Right hindlimb (tissue), 1 donor: ENCODE measurements at places on chromosomes 12 and 14.
A peak's percentile ranks its signal among the peaks of the same experiment; 100 is the strongest.

GRCh38 chr12:26971963-26972362 is 33.7 kb downstream of the FGFR1OP2 start:
- DNase-seq: no peak

DNA sequence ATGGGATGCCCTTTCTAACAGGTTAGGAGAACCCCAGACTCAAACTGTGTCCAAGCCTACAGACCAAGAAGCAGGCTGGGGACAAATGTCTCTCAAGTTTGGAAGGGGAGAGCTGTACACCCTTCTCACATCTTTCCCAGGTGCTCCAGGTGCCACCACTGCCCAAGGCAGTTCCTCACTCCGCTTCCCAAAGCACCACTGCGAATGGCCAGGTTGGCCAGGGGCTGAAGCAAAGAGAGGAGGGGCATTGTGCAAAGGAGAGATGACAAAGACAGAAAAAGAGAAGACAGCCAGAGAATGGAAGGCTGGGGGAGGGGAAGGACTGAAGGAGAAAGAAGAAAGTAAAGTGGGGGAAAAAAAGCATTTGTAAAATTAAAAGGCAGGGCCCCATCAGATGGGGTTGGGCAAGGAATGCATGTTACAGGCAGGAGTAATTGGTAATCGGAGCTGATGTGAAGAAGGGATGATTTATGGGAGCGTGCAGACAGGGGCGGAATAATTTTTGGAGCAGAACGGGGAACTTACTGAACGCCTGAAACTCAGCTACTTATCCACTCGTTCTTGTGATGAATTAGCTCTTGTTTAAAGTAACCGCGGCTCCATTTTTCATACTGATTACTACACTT is 165.8 kb downstream of the ESRRB start:
- peak; percentile 31 for DNase-seq

- DNase-seq: no peak
These were observed 411.6 kb downstream of the CCER1 start for GRCh38 chr12:90543374-90543773.

GRCh38 chr12:52670961-52671360 is 9.2 kb downstream of the KRT1 start:
- no peak for DNase-seq

- DNase-seq: no peak
These were observed 26.1 kb upstream of the SERPINA6 start for GRCh38 chr14:94349276-94349675.

GRCh38 chr12:22683131-22683530 is 58.2 kb downstream of the ETNK1 start:
- DNase-seq: no peak

DNA sequence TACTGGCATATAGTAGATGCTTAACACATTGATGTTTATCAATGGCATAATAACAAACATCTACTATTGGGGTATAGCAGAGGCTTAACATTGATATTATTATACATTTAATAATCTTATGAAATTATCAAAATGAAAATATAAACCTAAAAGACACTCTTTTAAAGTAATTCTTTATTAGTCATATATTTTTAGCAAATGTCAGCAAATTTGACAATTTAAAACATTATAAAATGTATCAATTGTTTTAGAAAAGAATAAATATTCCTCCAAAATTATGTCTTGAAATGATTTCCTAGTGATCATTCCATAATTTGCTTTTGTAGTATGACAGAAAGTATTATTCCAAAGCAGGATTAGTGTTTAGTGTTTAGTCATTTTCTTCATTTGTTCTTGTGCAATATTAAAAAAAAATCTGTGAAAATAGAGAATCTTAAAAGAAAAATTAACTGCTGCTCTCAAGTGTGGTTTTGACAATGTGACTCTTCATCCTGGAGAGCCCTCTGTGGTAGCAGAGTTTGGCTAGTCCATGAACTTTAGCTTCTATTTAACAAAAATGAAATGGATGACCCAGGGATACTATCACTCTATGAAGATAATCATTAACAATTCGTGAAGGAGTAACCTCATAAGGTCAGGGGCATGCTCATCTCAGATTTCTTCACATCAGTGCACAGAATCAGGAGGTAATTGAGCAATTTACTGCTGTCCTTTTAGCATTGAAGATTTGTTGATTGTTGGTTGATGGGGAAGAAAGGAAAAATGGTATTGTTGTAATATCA is 1018.5 kb downstream of the LRFN5 start:
- DNase-seq: no peak

GRCh38 chr14:97780804-97781203 is 983.6 kb downstream of the VRK1 start:
- no peak for DNase-seq

- no peak for DNase-seq
These were observed 23.7 kb downstream of the NINJ2 start for GRCh38 chr12:639566-639965.

DNA sequence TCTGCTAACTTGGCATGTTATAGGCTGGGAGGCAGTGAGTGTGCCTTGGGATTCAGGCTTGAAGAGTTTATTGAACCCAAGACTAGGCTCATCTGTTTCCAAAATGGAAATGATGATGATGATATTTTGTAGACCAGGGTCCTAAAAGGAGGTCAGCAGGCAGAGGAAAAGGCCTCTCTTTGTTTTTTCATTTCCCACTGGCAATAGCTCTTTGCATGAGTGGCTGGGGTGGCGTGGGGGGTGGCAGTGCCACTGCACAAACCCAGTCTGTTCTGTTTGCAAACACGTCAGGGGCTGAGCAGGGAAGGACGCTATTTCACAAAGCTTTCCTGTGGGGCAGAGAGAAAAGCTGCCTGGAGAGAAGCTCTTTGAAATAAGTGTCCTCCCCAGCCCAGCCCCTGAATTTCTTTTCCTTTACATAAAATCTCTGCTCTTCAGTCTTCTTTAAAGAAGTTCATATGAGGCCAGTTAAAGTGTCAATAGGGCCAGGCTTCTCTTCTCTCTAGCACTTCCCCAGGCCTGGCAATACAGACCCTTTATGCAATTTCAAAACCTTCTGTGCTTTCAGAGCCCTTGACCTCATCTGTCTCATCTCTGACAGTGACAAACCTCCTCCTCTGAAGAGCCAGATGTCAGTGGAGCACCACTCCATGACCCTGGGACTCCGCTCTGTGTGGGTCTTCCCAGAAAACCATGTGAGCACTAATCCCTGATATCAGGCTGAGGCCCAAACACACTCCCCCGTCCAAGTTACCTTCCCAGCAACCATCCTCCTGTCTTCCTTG is 72.8 kb downstream of the ZNF664 start:
- DNase-seq: no peak

GRCh38 chr12:44026046-44026445 is 190.2 kb downstream of the TMEM117 start:
- DNase-seq: no peak

DNA sequence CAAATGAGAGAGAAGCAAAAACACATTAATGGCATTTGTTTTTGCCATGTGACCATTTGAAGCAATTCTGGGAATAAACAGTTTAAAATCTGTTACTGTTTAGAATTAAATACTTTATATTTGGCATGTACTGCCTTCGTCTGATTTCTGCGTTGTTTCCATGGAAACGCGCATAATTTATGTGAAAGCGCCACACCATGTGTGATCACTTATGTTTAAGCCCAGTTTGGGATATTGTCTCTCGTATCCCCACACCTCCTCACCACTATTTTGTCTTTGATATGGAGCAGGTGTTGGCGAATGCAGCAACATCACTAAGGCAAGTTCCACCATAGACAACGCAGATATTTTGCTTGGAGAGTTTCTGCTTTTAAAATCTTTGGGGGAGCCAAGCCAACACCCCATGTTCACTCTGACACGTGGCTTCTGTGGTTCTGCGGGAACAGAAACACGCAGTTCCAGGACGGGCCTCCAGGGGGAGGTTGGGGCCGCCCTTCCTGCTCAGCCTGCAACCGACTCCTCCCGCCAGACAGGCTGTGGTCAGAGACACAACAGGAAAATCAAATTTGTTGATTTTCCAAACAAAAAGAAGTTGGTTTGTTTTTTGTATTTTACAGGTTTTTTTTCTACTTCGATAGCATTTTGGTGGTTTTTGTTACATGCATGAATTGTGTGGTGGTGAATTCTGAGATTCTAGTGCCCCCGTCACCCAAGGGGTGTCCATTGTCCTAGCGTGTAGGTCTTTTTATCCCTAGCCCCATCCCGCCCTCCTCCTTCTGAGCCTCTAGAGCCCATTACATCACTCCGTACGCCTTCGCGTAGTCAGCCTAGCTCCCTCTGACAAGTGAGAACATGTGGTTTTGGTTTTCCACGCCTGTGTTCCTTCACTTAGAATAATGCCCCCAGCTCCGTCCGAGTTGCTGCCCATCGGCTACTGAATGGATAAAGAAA is 101.9 kb upstream of the SFSWAP start:
- DNase-seq: peak; percentile 87

- DNase-seq: no peak
These were observed 570 bp downstream of the DMAC2L start for GRCh38 chr14:50312734-50313054.

DNA sequence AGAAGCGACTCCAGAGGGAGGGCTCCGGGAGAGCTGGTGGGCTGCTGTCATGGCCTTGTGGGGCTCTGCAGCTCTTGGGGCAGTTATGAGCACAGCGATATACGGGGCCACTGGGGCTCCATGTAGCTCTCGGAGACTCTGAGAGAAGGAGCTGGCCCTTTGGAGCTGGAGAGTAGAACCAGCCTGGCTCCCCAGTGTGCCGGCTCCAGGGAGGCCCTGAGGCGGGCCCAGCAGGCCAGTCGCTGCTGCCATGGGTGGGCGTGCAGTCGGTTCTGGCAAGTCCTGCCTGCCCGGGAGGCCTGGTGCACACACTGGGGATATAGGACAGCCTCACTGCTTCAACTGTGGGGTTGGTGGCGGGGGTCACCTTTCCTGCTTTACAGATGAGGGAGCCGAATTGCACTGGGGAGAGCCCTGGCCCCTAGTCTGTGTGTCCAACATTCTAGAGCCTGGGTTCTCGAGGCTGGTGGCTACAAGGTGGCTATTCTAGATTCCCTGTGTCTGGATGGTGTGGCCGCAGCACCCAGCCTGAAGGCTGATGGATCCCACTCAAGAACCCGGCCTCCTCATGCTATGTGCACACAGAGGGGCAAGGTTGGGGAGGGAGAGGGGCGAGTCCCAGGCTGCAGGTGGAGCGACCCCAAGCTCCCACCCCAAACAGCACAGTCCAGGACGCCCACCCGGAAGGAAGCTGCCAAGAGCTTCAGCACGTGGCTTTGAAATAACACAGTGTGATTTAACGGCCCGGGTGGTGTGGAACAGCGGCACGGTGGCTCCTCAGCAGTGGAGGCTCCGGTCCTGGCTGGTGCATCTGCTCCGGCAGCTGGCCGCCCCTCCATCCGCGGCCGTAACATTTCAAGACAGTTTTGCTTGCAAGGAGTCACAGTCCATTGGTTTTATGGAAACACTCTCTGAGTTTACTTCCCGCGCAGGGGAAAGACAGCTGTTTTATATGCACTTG is 188.3 kb upstream of the C14orf180 start:
- DNase-seq: no peak

DNA sequence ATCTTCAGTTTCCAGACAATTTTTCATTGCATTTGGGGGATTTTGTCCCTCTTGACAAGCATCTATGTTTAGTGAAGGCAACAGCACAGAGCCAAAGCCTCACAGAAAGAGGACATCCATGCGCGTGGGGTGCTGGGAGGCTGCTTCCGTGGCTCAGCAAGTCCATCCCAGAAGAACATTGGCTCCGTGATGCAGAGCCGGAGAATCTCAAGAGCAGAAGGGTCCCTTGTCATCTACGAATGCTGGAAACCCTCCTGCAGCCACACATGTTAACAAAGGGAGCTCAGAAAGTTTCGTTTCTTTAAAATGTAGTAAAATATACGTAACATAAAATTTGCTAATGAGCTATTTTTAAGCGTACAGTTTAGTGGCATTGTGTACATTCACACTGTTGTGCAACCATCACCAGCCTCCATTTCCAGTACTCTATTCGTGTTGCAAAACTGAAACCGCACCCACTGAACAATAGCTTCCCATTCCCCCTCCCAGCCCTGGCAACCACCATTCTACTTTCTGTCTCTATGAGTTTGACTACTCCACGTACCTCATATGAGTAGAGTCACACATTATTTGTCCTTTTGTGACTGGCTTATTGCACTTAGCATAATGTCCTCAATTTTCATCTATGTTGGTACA is 185.9 kb downstream of the TTC7B start:
- no peak for DNase-seq

DNA sequence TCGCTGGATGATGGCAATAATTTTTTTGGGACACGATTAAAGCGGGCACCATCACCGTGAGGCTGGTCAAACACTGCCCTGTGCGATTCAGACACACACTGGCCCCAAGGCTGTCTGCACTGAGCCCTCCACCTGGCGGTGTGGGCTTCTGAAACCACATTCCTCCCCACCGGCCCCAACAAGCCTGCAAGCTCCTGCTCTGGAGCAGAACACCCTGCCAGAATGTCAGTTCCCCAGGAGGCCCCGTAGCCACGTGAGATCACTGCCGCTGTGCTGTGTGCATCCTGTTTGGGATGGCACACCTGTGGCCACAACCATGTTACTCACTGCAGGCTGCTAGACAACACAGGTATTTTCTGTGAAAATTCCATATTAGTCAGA is 7.9 kb downstream of the GSC start:
- DNase-seq: no peak

DNA sequence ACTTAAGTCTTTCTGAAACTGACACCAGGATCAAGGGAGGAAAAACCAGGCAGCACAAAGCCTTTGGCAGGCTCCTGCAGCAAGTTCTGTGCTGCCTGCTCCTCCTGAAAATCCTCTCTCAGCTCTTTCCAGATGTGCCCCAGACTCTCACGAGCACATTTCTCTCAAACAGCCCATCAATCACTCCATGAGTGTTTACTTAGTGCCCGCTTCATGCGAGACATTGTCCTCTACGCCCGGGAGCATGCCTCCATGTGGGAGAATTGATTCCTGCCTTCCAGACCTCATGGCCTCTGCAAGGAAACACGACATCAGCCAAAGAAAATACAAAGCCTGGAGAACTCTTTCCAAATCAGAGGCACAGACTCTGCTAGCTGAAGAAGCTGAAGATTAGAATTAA is 46.5 kb upstream of the TSPAN11 start:
- DNase-seq: peak; percentile 61

GRCh38 chr14:56379956-56380355 is 199.6 kb upstream of the TMEM260 start:
- DNase-seq: no peak

- DNase-seq: no peak
These were observed 46.3 kb upstream of the BCL11B start for GRCh38 chr14:99318091-99318958.

- DNase-seq: peak; percentile 49
These were observed 503 bp downstream of the FBXO21 start for GRCh38 chr12:117189725-117190209.

- no peak for DNase-seq
These were observed 409.1 kb downstream of the NPAS3 start for GRCh38 chr14:33347796-33348195.

DNA sequence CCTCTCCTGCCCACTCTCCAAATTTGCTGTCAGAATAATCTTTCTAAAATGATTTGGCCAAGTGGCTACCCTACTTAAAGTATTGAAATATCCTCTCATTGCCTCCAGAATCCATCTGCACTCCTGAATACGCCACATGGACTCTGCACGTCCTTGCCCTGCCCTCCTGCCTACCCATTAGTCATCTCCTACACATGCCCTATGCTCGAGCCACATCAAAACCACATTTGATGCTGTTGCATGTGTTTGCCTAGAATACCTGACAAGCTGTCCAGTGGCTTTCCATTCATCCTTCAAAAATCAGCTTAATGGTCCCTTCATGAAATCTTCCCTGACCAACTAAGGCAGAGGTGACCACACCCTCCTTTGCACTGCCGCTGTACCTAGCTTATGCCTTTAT is 17.0 kb downstream of the VCPKMT start:
- DNase-seq: no peak

- no peak for DNase-seq
These were observed 448 bp downstream of the TSPAN9 start for GRCh38 chr12:3077572-3078081.

- DNase-seq: no peak
These were observed 11.9 kb downstream of the NPAS3 start for GRCh38 chr14:32950584-32950983.
